ENCODE measurements at places on chromosomes 3 and 15.

DNA sequence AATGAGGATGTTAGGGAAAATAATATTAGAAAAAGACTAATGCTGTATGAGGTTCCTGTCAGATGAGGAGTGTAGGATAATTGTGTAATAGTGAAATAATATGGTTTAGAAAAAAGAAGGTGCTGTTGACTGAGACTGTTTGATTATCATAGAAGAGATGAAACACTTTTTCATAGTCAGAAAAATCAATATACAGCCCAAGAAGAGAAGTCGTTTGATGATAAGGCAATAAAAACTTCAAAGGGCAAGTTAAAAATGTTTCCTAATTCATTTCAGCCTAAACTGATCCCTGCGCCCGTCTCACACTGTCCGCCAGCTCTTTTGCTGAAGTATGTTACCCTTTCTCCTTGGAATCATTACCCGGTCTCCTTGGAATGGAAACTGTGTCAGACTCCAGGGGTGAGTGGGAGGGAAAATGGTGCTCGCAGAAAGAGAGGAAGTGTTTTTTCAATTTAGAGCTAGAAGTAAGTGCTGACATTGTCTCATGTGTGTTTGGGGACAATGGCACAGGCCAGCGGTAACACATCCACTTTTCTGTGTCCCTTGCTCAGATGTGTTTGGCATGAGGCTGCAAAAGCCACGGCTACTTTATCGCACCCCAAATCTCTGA, 23.6 kb downstream of the DUT start:
- no peak for DNase-seq

- no peak for DNase-seq
These were observed 442.4 kb upstream of the RARB start for GRCh38 chr3:24985668-24986067.

DNA sequence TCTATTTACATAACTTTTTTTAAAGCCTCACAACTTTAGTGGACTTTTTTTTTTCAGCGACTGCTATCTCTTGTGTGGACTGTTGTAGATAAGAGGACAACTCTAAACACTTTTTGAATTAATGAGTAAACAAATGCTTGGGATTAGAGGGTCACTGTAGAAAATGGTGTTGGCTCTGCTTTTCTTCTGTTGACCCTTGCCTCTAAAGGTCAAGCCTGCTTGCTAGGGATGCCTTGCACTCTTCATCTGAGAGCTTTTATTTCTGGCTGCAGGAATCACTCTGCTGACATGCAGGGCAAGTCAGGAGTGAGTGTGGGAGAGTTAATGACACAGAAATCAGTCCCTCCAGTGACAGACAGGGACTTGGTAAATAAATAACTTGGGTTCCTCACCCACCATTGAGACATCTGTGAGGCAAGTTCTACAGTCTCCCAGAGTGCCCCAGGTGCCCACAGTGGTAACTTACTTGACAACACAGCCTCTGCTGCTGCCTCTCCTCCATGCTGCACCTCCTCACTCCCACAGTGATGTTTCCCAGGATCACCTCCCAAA, 390.1 kb downstream of the IL20RB start:
- DNase-seq = no peak

DNA sequence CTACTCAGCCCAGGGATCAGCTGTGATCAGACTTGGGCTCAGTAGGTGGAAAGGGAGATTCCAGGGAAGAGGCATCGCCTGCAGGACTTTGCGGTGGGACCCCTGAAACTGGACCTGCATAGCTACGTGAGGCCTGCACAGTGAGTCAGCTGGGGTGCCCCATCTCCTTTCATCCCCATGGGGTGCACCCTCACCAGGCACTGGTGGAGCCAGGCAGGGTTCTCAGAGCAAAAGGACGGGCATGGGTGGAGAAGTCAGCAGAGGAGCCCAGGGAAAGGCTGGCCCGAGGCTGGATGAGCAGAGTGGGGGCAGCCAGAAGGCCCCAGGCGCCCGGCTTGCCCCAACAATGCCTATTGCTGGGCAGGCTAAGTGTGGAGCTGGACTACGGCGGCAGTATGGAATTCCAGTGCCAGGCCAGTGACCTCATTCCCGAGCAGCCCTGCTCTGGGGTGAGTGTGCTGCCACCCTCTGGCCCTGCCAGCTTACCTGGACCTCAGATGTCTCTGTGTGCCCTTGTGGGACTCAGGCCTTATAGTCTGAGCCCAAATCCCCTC, 19.7 kb downstream of the ACAA1 start:
- no peak for DNase-seq

DNA sequence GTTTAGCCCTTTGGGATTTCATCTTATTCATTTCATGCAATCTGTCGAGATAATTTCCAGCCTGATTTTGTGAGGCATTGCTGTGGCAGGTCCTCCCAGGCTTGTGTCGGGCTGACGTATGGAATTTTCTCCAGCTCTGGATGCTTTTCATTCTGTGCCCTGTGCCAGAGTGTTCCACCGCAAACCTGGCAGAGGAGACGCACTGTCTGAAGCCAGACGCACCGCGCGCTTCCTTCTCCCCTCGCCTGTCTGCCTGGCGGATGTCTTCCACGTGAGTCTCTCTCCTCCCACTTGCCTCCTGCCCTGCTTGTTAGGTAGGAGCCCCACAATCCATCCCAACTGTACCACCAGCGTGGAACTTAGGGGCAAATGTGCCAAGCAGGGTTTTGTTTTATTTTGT, 20.1 kb upstream of the GLCE start:
- DNase-seq = no peak

DNA sequence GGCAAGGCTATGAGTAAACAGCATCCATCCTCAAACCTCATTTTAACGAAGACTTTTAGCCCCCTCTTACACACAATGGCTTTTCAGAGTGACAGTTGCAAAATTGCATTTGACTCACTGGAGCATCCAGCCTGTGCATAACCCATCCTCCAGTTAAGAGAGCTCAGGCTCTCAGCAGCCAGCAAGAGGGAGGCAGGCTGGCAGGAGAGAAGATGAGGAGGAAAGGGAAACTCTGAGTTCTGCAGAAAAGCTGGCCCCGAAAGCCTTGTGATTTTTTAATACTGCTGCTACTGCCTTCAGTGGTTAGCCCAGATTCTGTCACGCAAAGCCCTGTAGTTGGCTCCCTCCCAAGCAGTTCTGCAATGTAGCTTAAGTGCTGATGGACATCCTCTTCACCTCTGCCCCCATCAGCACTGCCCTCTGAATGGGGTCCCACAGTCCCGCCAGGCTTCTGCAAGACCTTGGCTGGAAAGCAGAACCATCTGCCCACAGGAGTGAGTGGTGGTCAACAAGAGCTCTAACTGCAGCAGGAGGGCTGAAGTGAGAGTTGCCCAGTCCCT, 371.3 kb downstream of the EPHB1 start:
- no peak for DNase-seq

DNA sequence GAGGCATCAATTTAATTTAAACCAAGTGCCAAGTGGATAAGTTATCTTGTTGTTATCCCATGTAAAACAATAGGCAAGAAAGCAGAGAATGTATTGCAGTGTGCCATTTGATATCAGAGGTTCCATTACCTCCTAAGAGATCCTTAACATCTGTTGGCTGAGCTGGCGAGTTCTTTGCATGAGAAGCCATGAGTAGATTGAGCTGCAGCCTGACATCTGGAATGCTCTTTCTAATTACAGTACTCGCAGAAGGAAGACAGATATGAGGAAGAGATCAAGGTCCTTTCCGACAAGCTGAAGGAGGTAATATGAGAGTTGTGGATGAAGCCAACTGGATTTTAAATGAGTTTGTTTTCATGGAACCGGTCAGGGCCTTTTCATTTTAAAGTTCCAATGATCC, 19.4 kb downstream of the TPM1 start:
- no peak for DNase-seq

DNA sequence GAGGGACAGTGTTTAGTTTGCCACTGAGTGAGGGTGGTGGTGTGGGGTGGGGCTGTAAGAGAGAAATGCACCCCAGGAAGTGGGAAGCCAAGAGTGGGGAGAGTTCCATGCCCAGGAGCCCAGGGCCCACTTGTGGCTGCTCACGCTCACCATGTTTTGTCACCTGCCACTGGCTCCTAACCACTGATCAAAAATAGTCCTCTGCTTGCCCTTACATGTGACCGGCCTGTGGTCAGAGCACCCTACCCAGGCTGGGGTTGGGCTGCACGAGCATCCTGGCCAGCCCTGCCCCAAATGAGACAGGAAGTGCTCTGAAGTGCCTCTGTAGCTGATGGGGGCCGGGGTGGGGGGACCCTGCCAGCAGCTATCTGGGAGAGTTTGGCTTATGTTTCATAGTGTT, 216.3 kb downstream of the RPLP1 start:
- peak; percentile 13 for DNase-seq

GRCh38 chr3:131324923-131325322, 56.7 kb upstream of the NUDT16 start:
- DNase-seq = no peak

DNA sequence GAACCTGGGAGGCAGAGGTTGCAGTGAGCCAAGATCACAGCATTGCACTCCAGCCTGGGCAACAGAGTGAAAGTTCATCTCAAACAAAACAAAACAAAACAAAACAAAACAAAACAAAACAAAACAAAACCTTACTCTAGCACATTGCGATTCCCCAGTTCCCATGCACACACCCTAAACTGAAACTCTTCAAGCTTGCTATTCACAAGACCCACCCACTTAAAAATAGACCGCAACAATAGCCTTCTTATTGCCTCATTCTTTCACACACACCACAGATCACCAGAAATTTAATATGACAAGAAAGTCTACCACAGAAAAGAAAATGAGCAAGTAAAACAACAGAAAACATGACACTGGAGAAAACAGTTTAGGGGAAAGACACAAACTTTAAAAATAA, 598.4 kb downstream of the FHIT start:
- DNase-seq = no peak

- DNase-seq = no peak
These were observed 38.0 kb downstream of the STAC start for GRCh38 chr3:36418296-36418695.

GRCh38 chr15:70717237-70717793, 46.0 kb downstream of the UACA start:
- DNase-seq = no peak

GRCh38 chr3:61858054-61858453, 296.7 kb downstream of the PTPRG start:
- no peak for DNase-seq

DNA sequence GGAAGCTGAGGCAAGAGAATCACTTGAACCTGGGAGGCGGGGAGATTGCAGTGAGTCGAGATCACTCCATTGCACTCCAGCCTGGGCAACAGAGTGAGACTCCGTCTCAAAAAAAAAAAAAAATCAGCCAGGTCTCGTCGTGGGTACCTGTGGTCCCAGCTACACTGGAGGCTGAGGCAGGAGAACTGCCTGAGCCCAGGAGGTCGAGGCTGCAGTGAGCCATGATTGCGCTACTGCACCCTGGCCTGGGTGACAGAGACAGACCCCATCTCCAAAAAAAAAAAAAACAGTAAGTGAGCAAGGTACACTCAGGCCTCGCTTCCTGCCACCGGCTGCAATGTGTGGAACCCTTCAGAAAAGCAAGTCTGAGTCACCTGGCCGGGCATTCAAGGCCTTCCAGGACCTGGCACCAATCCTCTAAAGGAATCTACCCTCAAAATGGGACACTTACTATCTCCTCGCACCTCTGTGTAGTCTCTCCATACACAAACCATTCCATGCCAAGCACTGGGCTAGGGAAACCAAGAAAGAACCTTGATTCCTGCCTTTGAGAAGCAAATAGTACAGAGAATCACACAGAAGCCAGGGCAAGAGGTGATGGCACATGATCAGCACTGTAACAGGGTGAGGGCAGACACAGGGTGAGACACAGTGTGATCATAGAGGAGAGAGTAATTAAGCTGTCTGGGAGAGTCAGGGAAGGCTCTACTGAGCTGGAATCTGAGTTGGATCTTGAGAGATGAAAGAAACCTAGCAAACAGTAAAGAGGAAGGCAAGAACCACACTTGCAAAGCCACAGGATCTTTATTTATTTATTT, 9.7 kb downstream of the SCAMP2 start:
- DNase-seq = no peak

- no peak for DNase-seq
These were observed 153.1 kb downstream of the PEAK1 start for GRCh38 chr15:77266708-77267386.

GRCh38 chr15:74454764-74455500, 6.0 kb downstream of the UBL7 start:
- no peak for DNase-seq

GRCh38 chr15:95192923-95193322, 961.6 kb downstream of the MCTP2 start:
- no peak for DNase-seq

DNA sequence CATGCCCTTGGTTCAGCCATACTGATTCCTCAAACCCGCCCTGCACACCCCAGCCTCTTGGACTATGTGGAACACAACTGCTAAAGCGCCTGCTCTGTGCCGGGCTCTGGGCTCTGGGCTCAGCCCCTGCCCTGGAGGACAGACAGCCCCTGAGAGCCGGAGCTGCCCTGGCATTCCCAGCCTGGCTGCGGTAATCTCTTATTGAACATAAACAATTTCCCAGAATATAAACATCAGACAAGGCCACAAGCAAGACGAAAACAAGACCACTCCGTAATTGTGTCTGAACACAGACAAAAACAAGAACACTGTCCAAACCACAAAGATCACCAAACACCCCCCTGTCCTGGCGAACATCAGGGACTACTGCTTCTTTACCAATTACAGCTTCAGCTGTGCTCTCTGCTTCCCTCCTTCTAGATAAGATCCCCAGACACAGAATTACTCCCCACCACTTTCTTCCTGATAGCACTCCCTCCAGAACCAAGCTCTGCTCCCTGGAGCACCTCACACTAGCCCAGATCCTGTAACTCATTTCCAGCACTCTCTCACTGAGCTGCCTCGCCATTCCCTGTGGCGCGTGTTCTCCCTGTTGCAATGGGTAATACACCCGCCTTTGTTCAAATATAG, 57.1 kb upstream of the TLE3 start:
- DNase-seq = no peak

DNA sequence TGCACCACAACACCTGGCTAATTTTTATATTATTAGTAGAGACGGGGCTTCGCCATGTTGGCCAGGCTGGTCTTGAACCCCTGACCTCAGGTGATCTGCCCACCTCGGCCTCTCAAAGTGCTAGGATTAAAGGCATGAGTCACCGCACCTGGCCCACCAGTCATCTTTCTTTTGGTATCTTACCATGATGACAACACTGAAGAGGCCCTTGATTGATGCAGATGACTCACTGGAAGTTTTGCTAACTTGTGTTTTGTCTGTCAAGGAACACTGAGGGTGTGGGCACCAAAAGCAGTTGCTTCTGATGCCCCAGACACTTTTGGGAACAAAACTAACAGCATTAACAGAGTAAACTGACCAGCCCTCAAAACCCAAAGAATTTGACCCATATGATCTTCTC, 88.3 kb downstream of the MYO5A start:
- no peak for DNase-seq
